ENCODE measurements at places on chromosomes 6 and 20. TPM values are rescaled to one million over a fixed set of nuclear protein-coding genes. Genes with fewer than 3 reads are reported as not detected.
A peak's percentile ranks its signal among the peaks of the same experiment; 100 is the strongest.

Gene LINC00237
- total RNA-seq = not detected

Gene CASP8AP2
- total RNA-seq = 18.6 TPM

Gene ENPP3
- total RNA-seq = 0.15 TPM

Gene CCDC170
- 0.12 TPM for total RNA-seq

Gene VWA7
- total RNA-seq = 14.6 TPM

Gene DPPA5
- not detected for total RNA-seq

Gene ESR1
- 0.17 TPM for total RNA-seq

Gene NXT1
- 29.9 TPM for total RNA-seq

Gene RALGAPB
- 24.0 TPM for total RNA-seq

Gene GOPC
- total RNA-seq = 24.2 TPM

DNA sequence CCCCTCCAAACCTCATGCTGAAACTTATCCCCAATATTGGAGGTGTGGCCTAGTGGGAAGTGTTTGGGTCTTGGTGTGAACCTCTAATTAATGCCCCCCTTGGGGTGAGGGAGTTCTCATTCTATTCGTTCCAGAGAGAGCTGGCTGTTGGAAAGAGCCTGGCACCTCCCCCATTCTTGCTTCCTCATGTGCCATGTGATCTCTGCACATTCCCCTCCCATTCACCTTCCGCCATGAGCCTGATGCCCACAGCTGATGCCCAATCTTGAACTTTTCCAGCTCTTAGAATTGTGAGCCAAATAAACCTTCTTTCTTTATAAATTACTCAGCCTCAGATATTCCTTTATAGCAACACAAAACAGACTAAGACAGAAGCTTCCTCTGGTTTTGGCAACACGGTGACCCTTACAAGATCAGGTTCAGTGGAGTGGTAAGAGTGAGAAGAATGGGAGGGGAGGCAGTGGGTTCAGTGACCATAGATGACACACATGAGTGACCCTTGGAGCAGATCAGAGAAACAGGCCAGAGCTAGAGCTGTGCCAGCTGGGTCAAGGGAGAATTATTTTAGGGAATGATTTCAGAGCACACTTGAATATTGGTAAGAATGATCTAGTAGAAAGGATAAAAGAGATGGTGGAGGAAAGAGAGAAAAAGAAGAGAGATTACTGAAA is 176.4 kb downstream of the LY86 start:
- DNase-seq = no peak

DNA sequence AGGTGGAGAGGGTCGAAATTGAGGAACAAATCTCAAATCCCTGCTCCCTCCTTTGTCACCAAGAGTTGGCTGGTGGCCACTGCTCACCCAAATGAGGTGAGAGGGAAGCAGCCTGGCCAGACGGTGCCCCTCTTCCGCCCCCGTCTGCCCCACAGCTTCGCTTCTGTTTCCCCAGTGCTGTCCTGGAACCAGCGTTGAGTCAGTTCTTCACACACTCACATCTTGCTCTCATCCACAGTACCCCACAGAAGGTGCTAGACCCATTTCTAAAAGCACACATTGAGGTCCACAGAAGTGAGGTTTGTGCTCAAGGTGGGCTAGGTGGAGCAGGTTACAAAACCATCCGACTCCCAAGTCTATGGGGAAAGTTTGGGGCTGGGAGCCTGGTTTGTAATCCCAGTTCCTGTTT is 3.8 kb downstream of the CEBPB start:
- no peak for DNase-seq

DNA sequence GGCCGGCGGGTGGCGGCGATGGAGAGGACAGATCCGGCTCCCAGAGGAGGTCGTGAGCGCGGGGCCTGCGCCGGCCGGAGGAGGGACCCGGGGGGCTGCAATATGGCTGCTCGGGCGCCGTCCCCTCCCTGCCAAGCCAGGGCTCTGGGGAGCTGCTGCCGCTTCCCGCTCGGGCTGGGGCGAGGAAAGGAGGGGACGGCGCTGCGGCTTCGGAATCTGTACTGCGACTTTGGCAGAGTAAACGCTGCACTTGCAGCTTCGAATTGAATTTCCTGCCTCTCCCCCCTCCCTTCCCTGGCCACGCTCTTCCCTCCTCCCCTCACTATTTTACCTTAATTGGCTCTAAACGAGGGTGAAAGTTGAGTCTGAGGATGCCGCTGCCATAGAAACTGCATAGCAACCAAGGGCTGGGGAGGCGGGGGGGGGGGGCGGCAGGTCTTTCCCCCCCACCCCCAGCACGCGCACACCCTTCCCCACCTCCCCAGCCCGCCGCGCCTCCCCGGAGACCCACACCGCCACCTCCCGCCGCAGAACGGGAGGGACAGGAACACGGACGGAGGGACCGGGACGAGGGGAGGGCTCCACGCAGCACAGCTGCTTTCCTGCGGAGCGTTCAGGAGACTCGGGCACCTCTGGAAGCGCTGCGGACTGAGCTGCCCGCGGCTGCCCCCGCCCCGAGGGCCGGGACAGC is 93.9 kb downstream of the RNASET2 start:
- no peak for DNase-seq

DNA sequence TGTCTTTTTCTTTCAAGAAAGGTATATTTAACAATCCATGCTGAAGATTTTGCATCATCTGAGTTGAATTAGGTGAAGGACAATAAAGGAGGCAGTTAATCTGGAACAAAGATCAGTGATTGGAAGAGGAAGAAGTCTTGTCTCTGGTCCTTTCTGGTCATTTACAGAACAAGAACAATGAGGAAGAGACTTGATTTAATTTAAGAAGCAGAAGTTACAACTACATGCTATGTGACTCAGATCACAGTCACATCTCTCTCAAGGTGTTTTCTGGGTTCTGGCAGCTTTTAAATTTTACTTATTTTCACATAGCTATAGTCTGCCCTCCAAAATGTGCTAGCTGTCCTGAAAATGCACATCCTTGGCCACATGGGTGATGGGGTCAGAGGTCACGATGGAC is 53.5 kb upstream of the DEK start:
- no peak for DNase-seq

- DNase-seq = no peak
These were observed 1279.0 kb upstream of the MAP3K7 start for GRCh38 chr6:91865889-91866288.

- DNase-seq = no peak
These were observed 162.8 kb downstream of the PTPRK start for GRCh38 chr6:128357392-128358130.

GRCh38 chr20:32519381-32519730 is 65.8 kb downstream of the NOL4L start:
- DNase-seq = no peak

- peak; percentile 45 for DNase-seq
These were observed 899.4 kb upstream of the FLRT3 start for GRCh38 chr20:15236812-15237211.

DNA sequence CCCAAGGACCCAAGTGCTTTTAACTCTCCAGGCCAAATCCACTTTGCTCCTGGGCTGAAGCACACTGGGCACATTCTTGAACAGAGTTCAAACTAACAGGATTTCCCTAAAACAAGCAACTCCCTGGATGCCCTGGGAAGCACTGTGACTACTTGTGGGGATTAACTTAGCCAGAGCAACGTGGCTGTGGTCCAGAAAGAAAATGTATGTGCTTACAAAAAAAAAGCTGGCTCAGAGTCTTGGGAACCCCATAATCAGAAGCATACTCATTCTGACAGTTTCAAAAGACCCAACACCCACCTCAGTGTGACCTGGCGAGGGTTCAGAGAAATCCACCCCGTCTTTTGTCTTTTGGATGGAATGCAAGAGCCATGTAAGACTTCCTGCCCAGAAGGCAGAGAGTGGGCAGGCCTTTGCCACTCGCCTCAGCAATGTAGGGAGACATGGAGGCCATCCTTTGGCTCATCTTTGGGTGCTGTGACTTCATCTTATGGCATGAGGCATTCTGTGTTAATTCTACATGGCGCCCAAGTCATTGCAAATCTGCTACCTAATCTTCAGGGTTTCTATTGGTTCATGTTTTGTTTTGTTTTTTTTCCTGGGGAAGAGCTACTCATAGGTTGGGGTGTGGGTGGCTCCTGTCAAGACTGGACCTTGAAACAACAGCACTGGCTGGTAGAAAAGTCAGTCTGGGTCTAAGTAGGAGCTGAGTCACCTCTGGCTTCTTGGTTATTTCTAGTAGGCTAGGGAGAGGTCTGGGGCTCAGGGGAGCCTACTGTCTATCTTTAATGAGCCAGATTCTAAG is 248.6 kb upstream of the SUPT3H start:
- no peak for DNase-seq

- DNase-seq = no peak
These were observed 838 bp downstream of the STMN3 start for GRCh38 chr20:63652192-63652980.

GRCh38 chr20:40743141-40743775 is 54.2 kb upstream of the MAFB start:
- DNase-seq = no peak

DNA sequence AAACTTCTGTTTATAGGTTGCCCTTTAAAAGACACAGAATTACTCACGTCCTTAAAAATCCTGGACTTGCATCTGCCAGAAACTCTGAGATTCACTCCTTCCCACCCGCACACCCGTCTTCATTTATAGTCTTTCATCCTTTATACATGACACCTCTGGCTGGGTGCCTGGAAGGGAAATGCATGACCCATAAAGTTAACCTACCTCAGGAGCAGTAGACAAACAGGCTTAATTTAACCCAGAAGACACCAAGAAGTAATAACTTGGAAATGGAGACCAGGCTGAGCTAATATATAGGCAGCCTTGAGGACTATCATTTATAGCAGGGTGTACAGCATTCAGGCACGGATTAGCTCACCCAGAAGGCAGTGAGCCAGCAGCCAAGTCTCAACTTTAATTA is 429.0 kb upstream of the NRSN1 start:
- DNase-seq = no peak

DNA sequence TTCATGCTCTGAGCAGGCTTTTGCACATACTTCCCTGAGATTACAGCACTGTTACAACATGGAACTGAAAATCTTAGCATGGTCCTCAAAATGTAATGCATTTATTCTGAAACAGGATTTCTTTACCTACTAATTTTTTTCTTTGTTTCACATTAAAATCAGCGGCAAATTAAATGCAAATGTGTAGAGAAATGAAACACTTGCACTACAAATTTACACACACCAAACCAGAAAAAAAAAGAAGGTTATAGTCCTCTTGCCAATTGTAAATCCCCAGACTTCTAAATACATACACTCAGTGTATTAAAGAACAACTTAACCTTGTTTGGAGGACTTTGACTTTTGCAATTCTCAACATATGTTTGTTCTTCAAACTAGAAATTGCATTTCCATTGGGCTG is 210.9 kb upstream of the TBX18 start:
- no peak for DNase-seq
